ENCODE measurements at places on chromosomes 6 and 20. TPM values are rescaled to one million over a fixed set of nuclear protein-coding genes. Genes with fewer than 3 reads are reported as not detected.

CD109 gene
- total RNA-seq: 12.1 TPM

FERMT1 gene
- total RNA-seq: 3.5 TPM

OPN5 gene
- total RNA-seq: not detected

DEFB124 gene
- not detected for total RNA-seq

CCN6 gene
- total RNA-seq: 0.42 TPM

UNC93A gene
- total RNA-seq: not detected

CAP2 gene
- 5.0 TPM for total RNA-seq

MAS1 gene
- total RNA-seq: not detected

CGA gene
- total RNA-seq: not detected

CTAGE9 gene
- not detected for total RNA-seq

HMGCLL1 gene
- total RNA-seq: 10.8 TPM

CAGE1 gene
- not detected for total RNA-seq

CSTF1 gene
- total RNA-seq: 22.8 TPM

MRPS26 gene
- 59.2 TPM for total RNA-seq

HSP90AB1 gene
- 485 TPM for total RNA-seq

MICA gene
- total RNA-seq: 24.7 TPM

All from tibial nerve (tissue), 4 donors.